Left hindlimb (tissue), 1 donor: ENCODE measurements at places on chromosomes 11 and 22.

DNA sequence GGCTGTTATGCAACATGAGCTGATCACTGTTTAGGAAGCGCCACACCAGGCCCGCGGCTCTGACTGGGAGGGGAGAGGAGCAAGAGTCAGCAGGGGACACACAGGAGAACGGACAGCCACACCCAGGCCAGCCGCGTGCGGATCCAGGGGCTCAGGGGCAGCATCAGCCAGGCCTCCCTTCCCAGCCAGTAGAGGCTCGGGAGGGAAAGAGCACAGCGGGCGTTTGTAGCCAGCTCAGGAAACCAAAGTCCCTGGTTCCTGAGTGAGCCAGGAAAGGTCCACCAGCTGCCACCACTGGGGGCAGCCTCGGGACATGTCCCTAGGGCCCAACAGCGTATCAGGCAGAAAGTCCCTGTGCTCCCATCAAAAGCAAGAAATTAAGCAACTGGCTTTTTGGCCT is 71.8 kb upstream of the PITPNB start:
- peak; percentile 56 for DNase-seq

GRCh38 chr22:23180301-23180892 is at the start of gene BCR:
Gene BCR, plus strand, starts transcription at chr22:23180509. Its CDS starts 452 bp downstream, at chr22:23180961.
- DNase-seq, result peak; percentile 71

- no peak for DNase-seq
These were observed 87.6 kb downstream of the STIM1 start for GRCh38 chr11:3942956-3943497.

- peak; percentile 73 for DNase-seq
These were observed at the start of gene TSPAN18 for GRCh38 chr11:44726283-44727113. Gene TSPAN18, plus strand, starts transcription at chr11:44726962. Its CDS starts 179,455 bp downstream, at chr11:44906417.
